ENCODE measurements at places on chromosomes 12 and 14.

DNA sequence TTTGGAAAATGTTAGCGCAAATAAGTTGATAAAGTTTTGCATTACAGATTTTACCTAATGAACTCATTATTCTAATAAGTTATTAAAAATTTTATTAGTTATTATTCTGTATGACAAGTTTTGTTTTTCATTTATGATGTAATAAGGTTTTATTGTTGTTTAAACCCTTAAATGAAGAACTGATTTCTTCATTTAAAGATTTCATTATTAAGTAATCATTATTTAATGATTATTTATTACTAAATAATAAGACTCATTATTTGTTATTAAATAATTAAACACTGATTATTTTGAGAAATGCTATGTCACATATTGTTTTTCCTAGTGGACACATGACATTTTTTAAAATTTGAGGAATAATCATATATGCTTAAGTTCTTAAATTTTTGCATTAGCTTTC, 34.2 kb downstream of the USP15 start:
- DNase-seq: no peak

DNA sequence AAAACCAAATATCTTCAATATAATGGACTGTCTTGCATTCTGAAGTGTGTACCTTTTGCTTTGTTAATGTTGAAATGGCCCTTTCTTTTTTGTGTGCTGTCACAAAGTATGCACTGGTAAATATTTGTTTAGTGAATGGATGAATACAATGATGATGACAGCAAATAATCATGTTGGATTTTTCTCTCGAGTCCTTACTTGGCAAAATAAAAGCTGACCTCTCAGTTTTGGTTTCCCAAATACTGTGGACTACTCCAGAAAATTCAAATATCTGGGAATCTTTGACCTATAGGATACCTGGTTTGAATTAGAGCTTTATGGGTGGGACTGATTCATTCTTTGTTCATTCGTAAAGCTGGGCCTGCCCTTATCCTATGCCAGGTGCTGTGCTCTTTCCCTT, 5.5 kb downstream of the UBE3B start:
- DNase-seq: no peak

GRCh38 chr12:77122236-77122635, 56.9 kb upstream of the E2F7 start:
- no peak for DNase-seq

GRCh38 chr14:63890553-63890952, 37.7 kb downstream of the SYNE2 start:
- DNase-seq: no peak

- no peak for DNase-seq
These were observed 951.5 kb downstream of the GALC start for GRCh38 chr14:87041290-87042020.

- no peak for DNase-seq
These were observed 45.3 kb downstream of the DGLUCY start for GRCh38 chr14:91159182-91159581.

DNA sequence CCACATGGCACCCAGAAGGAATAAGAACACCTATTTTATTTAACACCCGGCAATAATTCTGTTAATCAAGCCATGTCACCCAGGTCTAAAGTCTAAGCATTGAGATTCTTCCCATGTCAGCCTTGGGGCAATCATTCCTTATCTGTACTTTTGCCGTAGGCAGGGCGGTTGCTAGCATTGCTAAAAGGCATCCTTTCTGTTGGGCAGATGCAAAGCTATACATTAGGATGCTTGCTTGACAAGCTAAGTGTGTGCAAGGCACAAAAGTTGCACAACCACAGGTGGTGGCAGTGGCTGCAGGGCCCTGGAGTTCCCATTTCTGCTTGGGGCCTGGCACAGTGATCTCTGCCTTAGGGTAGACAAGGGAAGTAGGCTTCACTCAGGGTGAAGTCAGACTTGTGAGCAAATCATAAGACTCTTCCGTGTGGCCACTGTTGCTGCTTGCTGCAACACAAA, 12.5 kb upstream of the GALNT6 start:
- DNase-seq: no peak

- no peak for DNase-seq
These were observed 224.3 kb upstream of the ATP2B1 start for GRCh38 chr12:89932954-89933353.

- DNase-seq: no peak
These were observed 80.2 kb downstream of the PAX9 start for GRCh38 chr14:36741858-36742257.

DNA sequence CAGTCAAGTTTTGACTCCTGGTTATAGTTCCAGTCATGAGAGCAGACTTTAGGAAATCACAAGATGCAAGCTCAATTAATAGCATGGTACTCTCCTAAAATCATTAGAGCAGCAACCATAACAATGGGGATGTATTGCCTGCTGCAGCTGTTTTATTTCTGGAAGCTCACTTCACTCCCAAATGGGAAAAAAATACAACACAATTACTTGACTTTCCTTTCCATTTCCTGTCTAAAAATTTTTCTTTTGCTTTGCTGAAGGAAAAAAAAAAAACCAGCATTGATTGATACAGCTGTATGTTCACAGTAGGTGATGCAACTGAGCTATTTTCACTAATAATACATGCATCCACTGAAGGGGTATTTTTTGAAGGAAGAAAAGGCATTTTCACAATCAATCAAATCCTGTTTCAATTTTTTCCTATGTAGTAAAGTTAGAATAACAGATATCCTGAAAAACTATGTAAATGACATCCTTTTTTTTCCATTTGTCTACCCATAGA, 143.9 kb upstream of the NOVA1 start:
- DNase-seq: peak; percentile 10

DNA sequence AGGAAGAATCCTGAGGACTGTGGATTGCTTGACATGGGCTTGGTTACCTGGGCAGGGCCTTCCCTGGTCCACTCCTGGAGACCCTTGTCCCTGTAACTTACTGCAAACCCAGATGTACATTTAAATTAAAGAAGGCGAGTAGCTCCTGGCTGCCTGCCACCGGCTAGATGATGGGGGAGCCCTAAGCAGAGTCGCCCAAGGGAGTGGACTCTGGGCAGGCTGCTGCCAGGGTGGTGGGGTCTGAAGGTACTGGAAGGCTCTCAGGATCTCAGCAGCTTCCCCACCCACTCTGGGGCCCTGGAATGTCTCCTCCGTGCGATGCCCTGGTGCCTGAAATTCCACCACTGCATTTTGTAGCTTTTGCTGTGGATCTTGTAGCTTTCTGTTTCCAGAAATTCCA, 74.7 kb downstream of the FBXL14 start:
- no peak for DNase-seq

GRCh38 chr12:115659422-115659821, 618.1 kb downstream of the MED13L start:
- DNase-seq: no peak

DNA sequence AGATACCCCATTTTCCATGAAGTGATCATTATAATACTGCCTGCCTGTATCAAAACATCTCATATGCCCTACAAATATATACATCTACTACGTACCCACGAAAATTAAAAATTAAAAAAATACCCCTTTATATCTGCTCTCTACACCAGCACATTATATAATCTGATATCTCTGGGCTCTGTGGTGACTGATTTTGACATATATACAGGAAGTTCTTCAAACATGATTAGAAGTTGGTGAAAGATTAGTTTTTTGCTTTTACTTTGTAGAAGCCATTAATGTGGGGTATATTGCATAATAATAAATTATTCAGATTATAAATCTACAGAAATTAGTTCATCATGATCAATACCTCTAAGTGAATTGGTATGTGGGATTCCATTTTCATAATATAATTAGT, 126.7 kb upstream of the MDM1 start:
- DNase-seq: no peak

DNA sequence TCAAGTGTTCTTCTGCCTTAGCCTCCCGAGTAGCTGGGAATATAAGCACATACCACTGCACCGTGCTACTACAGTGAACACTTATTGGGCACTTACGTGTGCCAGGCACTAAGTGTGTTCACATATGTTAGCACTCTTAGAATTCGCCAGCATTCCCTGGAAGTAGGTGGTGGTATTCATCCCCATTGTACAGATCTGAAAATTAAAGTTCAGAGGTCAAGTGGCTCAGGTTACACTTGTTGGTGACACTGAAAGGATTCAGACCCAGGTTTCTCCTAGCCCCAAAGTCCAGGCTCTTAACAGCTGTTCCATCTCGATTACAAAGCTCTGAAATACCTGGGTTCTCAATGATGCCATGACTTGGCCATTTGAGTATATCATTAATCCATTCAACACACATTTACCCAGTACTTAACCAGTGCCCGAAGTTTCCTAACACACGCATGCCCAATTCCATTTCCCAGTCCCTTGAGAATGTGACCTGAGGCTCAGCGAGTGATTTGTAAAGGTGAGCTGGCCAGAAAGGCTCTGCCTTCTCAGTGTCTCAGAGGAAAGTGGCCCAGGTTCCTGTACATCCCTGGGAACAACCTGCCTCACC, 4.8 kb downstream of the MVK start:
- no peak for DNase-seq

DNA sequence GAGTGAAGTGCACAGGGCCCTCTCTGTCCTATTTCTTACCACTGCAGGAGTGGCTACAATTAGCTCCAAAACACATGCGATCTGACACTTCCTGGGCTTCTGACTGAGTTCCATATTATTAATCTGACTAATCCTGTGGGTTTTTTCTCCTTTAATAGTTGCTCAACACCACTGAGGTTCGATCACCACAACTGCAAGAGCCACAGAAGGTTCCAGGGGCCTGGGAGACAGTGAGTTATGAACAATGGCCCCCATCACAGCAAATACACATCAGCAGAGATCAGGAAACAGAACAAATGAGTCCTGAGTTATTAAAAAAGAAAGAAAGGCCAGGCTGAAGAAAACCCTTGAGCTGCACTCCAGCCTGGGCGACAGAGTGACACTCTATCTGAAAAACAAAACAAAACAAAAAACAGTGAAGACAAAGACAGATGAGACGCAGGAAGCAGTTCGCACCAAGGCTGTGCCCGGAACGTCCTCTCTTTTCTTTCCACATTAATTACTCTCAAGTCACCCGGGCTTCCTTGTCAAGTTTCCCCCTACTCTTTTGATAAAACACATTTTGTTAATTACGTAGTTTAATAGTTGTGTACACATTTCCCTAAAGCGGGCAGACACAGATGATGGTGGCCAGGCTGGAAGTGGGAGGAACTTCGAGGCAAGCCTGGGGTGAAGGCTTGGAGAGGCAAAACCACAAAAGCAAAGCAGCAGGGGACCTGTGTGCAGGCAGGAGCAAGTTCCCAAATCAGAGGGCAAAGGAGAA, 42.7 kb downstream of the CDC42BPB start:
- DNase-seq: peak; percentile 73

GRCh38 chr12:48119078-48119833, at the start of gene PFKM:
Gene PFKM (plus strand): TSS chr12:48119364. CDS start chr12:48122775, 3,411 bp downstream.
- peak; percentile 94 for DNase-seq

- DNase-seq: no peak
These were observed 56.6 kb upstream of the SLC6A15 start for GRCh38 chr12:84969226-84969625.

- DNase-seq: no peak
These were observed 210.6 kb downstream of the SLC6A15 start for GRCh38 chr12:84702001-84702400.

- no peak for DNase-seq
These were observed 22.0 kb upstream of the PPP1R12A start for GRCh38 chr12:79956896-79957295.

DNA sequence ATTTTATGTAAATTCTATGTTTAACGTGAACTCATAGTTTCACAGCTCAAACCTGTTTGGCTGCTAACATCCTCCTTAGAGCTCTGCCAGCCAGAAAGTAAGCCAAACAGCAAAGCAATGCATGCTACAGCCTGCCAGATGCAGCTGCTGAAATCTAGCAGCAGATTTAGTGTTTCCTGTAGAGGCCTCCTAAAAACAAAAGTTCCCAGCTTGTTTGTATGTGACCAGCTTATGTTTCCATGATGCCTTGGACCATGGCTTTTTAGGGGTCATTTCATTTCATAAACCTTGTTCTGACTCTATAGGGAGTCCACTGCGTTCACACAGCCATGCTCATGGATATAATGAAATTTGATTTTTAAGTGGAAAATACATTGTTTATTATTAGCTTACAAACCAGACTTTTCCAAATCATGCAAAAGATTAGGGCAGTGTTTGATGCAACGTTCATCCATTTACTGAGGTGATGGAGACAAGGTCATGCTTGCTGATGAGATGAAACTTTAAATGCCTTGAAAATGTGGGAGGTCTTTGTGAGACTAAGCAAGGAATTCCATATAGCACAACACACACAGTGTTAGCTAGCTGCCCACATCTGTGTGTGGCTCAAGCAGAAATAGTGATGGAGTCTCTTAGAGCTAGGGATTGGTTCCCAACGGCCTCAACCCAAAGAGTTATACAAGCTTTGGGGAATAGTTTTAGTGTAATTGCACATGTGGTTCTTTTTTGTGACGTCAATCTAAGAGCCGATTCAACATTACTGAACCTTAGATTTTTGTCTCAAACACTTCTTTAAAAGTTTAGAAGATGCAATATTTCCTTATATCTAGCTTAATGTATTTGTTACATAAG, 157.5 kb upstream of the LRIG3 start:
- DNase-seq: no peak

- DNase-seq: no peak
These were observed 261.4 kb upstream of the USP15 start for GRCh38 chr12:61998791-61999190.

DNA sequence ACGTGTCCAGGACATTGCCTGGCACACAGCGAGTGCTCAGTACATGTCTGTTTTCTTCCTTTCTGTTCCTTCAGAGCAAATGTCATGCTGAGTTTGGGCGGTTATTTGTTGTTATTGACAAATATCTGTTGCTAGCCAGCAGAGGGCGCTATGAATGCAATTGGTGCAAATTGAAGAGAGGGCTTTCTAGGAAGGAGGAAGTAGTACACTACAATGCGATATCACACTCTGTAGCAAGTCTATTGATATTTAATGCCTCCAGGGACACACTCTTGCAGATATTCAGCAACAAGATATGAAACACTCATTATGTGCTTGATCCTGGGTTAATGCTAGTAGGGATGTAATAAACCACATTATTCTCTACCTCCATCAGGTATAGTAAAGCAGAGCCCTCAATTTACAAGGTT, 267.3 kb upstream of the SRRM4 start:
- DNase-seq: peak; percentile 59

GRCh38 chr12:48356041-48356768, 5.5 kb upstream of the ZNF641 start:
- DNase-seq: no peak

- DNase-seq: no peak
These were observed 165.5 kb downstream of the SLC5A8 start for GRCh38 chr12:101044512-101045059.

GRCh38 chr12:124299628-124300388, 4.9 kb downstream of the RFLNA start:
- no peak for DNase-seq

DNA sequence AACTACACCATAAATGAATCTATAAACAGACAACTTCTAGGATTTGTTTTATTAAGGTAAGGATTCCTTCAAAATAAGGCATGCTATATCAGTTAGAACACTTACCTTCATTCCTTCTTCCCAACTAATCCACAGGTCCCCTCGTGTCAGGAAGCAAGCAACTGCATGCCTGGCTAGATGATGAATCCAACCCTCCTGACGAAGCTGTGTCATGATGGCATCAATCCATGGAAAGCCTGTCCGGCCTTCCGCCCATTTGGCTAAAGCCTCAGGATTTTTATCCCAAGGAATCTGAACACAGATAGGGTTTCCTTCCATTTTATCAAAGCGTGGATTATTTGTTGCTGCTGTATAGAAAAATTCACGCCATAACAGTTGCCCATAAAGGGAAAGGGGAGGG, 12.5 kb upstream of the MTERF2 start:
- no peak for DNase-seq
